Activated naive CD8-positive, alpha-beta T cell treated with anti-CD3 and anti-CD28 coated beads for 36 hours (primary cell): ENCODE measurements at places on chromosomes 1 and 21. TPM values are rescaled to one million over a fixed set of nuclear protein-coding genes. Genes with fewer than 3 reads are reported as not detected.
A peak's percentile ranks its signal among the peaks of the same experiment; 100 is the strongest.

GRCh38 chr1:76746206-76746605 lies 121.1 kb upstream of the ST6GALNAC5 start:
- peaks cover 2% of the 10 kb centered on the region for H3K36me3 ChIP-seq
- no peak for DNase-seq
- peaks cover 34% of the 10 kb centered on the region for H3K27me3 ChIP-seq
- H3K4me3 ChIP-seq, result no peak overlapping the region
- H3K27ac ChIP-seq, result no peak overlapping the region
- H3K4me1 ChIP-seq, result no peaks in the 10 kb centered on the region

- H3K36me3 ChIP-seq, result no peaks in the 10 kb centered on the region
- H3K4me1 ChIP-seq, result peaks cover 48% of the 10 kb centered on the region
- no peaks in the 10 kb centered on the region for H3K27me3 ChIP-seq
- DNase-seq, result peak; percentile 32
- peak overlapping the region; percentile 79 for H3K4me3 ChIP-seq
- H3K27ac ChIP-seq, result peak overlapping the region; percentile 79
Observed at GRCh38 chr21:44931137-44931500, 8.7 kb upstream of the SLX9 start.

- H3K27ac ChIP-seq, result no peak overlapping the region
- H3K4me1 ChIP-seq, result no peaks in the 10 kb centered on the region
- no peaks in the 10 kb centered on the region for H3K36me3 ChIP-seq
- H3K27me3 ChIP-seq, result no peaks in the 10 kb centered on the region
Observed at GRCh38 chr1:97061604-97062003, 340.0 kb downstream of the PTBP2 start.

DNA sequence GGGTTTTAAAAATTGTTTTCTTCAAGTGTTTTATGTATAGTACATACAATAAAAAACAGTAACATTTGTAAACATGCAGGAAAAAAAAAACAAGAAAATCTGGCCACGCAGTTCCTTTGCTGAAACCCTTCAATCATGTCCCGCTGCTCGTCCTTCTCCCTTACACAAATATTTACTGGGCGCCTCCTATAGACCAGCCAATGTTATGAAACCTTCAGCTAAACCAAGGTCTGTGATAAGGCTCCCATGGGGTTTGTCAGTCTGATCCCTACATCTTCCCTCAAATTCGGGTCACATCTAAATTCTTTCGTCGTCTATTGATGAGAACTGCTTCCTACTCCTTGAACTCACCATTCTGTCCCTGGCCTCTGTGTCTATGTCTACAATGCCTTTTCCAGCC lies 583.9 kb downstream of the SMYD3 start:
- H3K4me3 ChIP-seq, result no peak overlapping the region
- H3K27me3 ChIP-seq, result no peaks in the 10 kb centered on the region
- no peak overlapping the region for H3K27ac ChIP-seq
- no peak for DNase-seq
- peaks cover 23% of the 10 kb centered on the region for H3K36me3 ChIP-seq

DNA sequence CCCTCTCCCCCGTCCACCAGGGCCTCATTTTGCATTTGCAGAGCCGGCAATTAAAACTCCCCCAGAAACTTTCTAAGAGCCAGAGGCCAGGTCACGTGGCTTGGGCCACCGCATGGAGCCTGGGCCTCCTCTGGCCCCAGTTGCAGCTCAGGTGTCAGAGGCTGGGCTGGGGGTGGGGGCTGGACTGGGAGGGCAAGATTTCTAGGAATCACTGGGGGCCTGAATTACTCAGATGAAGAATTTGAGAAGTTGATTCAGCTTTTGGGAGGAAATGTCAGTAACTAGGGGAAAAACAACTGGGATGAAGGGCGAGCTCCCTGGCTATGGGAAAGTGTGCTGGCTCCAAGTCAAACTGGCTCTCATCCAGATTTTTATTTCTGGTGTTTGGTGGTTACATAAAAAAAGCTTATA lies 151.0 kb downstream of the CDC7 start:
- no peak for DNase-seq
- H3K27ac ChIP-seq, result no peak overlapping the region
- H3K27me3 ChIP-seq, result no peaks in the 10 kb centered on the region
- H3K36me3 ChIP-seq, result no peaks in the 10 kb centered on the region
- no peak overlapping the region for H3K4me3 ChIP-seq
- H3K4me1 ChIP-seq, result peaks cover 5% of the 10 kb centered on the region

DNA sequence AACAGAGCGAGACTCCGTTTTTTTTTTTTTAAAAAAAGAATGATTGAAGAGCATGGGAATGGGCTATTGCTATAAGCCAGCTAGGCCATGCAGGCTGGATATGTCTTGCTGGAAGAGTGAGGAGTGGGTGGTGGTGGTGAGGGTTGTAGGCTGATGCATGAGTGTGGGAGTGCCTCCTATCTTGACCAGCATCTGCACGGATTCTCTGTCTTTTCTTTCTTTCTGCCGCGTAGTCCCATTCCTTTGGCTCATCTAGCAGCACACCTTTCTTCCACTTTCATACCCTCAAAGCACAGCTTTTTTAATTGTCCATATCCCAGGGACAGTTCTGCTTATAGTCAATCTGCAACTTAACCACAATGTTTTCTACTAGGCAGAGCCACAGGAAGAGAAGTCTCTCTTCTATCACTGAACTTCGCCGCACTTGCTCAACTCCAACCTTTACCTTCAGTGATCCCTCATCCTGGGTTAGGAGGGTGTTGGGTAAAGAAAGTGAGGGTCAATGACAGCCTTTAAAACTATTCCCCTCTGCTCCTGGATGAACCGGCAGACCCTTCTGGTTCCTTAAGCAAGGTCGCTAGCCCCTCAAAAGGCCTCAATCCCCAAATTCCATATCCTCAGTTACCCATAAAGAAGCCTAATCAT lies 15.2 kb downstream of the ADCY10 start:
- DNase-seq, result no peak
- no peaks in the 10 kb centered on the region for H3K4me1 ChIP-seq
- H3K36me3 ChIP-seq, result no peaks in the 10 kb centered on the region
- no peak overlapping the region for H3K27ac ChIP-seq
- no peaks in the 10 kb centered on the region for H3K27me3 ChIP-seq
- H3K4me3 ChIP-seq, result no peak overlapping the region

DNA sequence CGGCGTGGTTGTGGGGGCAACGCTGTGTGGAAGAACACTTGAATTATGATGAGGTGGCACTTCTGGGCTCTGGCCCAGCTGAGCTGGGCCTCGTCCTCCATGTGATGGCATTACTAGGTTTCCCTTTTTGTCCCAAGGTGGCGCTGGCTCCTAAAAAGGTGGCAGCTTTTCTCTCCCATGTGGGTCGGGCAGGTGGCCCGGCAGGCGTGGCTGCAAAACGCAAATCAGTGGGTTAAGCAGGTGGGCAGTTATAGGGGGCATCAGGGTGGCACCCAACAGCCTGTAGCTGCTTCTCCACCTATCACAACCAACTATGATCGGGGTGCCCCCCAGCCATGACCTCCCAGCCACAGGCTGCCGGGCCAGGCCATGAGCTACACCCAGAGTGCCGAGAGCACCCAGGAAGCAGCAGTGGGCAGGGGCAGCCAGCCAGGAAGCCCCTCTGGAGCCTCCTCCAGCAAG lies 59.6 kb downstream of the KCNAB2 start:
- H3K4me3 ChIP-seq, result no peak overlapping the region
- no peaks in the 10 kb centered on the region for H3K36me3 ChIP-seq
- DNase-seq, result no peak
- peaks cover 23% of the 10 kb centered on the region for H3K27me3 ChIP-seq

DNA sequence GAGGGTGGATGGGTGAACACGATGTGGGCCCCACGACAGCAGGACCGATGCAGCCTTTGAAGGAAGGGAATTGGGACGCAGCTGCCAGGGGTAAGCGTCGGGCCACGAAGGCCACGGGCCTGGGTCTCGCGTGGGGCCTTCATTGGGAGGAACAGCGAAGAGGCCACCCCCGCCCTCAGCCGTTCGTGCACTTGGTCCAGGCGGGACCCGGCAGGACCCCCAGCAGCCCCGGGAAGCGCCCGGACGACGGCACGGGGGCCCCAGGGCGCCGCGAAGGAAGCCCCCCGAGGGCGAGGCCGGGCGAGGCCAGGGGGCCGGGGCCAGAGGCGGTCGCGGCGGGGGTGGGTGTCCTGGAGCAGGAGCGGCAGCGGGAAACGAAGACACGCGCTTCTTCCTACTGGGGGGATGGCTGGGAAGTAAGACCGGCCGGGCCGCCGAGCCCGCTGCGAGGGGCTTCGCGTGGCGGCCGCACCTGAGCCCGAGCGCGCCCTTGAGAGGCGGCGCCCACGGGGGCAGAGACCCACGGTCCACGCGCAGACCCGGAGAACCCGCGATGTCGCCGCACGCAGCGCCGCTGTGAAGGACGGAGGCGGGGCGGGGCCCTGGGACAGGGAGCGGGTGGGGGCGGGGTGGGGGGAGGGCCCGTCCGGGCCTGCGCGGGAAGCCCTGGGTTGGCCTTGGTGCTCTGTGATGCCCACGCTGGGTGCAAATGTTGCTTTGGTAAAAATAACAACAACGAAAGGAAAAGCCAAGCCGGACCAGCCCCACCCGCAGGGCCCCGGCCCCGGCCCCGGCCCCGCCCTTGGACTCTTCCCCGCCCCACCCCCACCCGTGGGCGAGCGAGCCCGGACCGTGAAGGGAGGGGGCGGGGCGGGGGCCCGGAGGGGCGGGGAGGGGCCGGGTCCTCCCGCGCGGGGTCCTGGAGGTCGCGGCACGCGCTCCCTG lies 56.0 kb upstream of the ADARB1 start:
- H3K27ac ChIP-seq, result no peak overlapping the region
- H3K4me1 ChIP-seq, result peaks cover 3% of the 10 kb centered on the region
- peaks cover 44% of the 10 kb centered on the region for H3K27me3 ChIP-seq
- peak overlapping the region; percentile 61 for H3K4me3 ChIP-seq
- H3K36me3 ChIP-seq, result no peaks in the 10 kb centered on the region

DNA sequence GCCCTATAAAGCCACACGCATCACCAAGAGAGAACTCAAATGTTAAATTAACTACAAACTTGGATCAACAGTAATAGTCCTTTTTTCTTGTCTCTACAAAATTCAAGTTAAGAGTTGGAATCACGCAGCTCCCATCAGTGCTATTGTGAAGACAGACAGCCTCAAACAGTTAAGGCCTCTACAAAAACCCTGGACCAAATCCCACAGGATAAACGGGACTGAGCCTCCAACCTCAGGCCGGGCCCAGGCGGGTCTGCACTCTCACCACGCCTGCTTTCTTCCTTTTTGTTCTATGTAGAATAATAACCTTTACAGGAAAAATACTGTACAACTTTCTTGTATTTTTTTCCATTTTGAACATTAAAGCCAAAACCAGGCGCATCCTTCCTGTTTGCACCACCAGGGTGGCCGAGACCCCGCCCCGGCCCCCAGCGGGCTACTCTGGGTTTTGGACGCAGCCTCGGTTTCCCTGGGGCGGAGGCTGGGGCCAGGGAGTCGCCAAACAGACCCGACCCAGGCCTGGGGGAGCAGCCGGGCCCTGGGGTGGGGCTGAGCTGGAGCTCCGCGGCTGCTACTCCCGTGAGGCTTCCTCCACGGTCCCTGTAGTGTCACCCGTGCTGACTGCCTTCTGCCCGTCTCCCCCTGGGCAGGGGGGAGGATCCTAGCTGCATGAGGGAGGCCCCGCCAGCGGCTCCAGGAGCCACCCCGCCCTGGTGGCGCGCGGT lies 158.4 kb downstream of the CASZ1 start:
- H3K4me3 ChIP-seq, result no peak overlapping the region
- peaks cover 1% of the 10 kb centered on the region for H3K4me1 ChIP-seq
- H3K27me3 ChIP-seq, result peaks cover 3% of the 10 kb centered on the region
- no peak overlapping the region for H3K27ac ChIP-seq
- H3K36me3 ChIP-seq, result no peaks in the 10 kb centered on the region

DNA sequence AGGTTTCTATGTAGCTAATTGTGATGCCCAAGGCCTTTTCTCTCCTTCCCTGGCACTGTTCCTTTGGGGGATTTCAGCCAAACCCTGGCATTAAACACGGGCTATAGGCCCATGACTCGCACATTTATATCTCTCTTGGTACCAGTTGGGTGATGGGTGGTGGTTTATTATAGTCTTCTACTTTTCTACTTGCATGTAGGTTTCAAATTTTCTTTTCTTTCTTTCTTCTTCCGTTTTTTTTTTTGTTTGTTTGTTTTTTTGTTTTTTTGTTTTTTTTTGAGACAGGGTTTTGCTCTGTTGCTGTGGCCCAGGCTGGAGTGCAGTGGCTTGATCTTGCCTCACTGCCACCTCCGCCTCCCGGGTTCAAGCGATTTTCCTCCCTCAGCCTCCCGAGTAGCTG lies 1.1 kb downstream of the IL10RB start:
- H3K4me3 ChIP-seq, result peak overlapping the region; percentile 99
- peaks cover 53% of the 10 kb centered on the region for H3K4me1 ChIP-seq
- peaks cover 52% of the 10 kb centered on the region for H3K36me3 ChIP-seq
- H3K27ac ChIP-seq, result peak overlapping the region; percentile 95

- H3K27ac ChIP-seq, result no peak overlapping the region
- no peak overlapping the region for H3K4me3 ChIP-seq
- DNase-seq, result no peak
- no peaks in the 10 kb centered on the region for H3K27me3 ChIP-seq
- H3K36me3 ChIP-seq, result no peaks in the 10 kb centered on the region
- H3K4me1 ChIP-seq, result peaks cover 3% of the 10 kb centered on the region
Observed at GRCh38 chr21:31531967-31532366, 127.5 kb upstream of the SOD1 start.

GRCh38 chr1:235998812-235999211 lies 66.1 kb downstream of the NID1 start:
- DNase-seq, result peak; percentile 44
- peak overlapping the region; percentile 96 for H3K27ac ChIP-seq
- H3K27me3 ChIP-seq, result no peaks in the 10 kb centered on the region
- no peak overlapping the region for H3K4me3 ChIP-seq

DNA sequence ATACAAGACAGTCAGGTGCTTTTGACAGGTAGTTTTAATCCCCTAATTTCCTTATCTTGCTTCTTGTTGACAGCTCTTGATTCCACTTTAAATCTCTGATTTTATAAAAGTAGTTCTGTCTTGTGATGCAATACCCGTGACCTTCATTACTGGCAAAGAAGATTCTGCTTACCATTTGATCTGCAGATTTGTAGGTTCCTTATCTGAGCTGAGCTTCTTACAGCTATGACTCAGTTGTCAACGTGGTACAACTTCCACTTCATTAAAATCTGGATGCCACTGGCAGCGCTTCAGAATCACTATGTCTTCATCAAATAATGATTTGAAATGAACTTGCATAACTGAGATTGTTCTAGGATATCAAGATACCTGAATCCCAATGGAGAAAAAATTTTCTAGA lies 543.6 kb upstream of the B3GALT2 start:
- H3K4me3 ChIP-seq, result no peak overlapping the region
- H3K27me3 ChIP-seq, result no peaks in the 10 kb centered on the region
- H3K27ac ChIP-seq, result no peak overlapping the region
- no peak for DNase-seq
- H3K36me3 ChIP-seq, result no peaks in the 10 kb centered on the region
- no peaks in the 10 kb centered on the region for H3K4me1 ChIP-seq

GRCh38 chr1:100035214-100035613 lies 65.4 kb downstream of the SLC35A3 start:
- DNase-seq, result no peak
- H3K27ac ChIP-seq, result no peak overlapping the region
- peaks cover 33% of the 10 kb centered on the region for H3K36me3 ChIP-seq
- no peaks in the 10 kb centered on the region for H3K27me3 ChIP-seq

- H3K4me3 ChIP-seq, result peak overlapping the region; percentile 81
- peaks cover 20% of the 10 kb centered on the region for H3K4me1 ChIP-seq
- peaks cover 3% of the 10 kb centered on the region for H3K36me3 ChIP-seq
Observed at GRCh38 chr1:227728892-227729143, 6.3 kb downstream of the JMJD4 start.

The PCAT6 gene
- 0.80 TPM for total RNA-seq

The ANKRD45 gene
- not detected for total RNA-seq

The SLC35E2B gene
- 20.1 TPM for total RNA-seq

The NUAK2 gene
- 2.0 TPM for total RNA-seq

The INAVA gene
- 0.04 TPM for total RNA-seq
